ENCODE measurements at places on chromosomes 13 and 19.
A peak's percentile ranks its signal among the peaks of the same experiment; 100 is the strongest.

- no peak for DNase-seq
These were observed 80.9 kb downstream of the SPACA7 start for GRCh38 chr13:112457081-112457480.

DNA sequence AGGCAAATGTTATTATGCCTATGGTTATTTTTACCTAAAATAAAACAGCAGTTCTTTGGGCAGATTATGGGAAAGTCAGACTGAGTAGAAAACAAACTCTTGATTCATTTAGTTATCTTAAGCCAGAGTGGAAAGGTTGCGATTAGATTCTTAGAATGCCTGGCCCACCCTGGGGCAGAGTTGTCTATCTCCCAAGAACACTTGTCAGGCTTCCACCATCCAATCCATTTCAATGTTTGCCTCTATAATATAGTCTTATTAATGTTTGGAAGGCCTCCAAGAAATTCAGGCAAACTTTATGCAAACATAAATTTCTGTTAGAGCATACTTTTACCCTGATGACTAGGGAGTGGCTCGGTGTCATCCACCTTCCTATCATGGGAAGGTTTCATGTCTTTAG, 207.0 kb downstream of the SLITRK6 start:
- DNase-seq, result no peak

DNA sequence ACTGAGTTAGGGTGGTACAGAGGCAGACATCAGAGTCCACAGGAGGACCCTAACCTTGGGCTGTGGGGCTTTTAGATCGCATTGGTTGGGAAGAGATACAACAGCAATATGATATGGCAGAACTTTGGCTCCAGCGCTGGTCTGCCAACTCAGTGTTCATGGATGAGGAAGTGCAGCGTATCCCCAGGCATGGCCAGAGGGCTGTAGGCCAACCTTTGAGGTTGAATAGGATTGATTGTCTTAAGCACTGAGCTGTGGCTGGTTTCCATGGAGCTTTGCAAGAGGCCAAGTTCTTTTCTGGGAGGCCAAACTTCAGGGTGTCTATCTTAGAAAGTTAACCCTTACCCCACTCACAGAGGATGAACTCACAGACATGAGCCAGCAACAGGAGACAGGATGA, 144.1 kb upstream of the TMTC4 start:
- DNase-seq, result no peak

- DNase-seq, result no peak
These were observed 31.5 kb upstream of the PABPC3 start for GRCh38 chr13:25064396-25064795.

- DNase-seq, result no peak
These were observed 2.1 kb downstream of the ZIC5 start for GRCh38 chr13:99969453-99969918.

DNA sequence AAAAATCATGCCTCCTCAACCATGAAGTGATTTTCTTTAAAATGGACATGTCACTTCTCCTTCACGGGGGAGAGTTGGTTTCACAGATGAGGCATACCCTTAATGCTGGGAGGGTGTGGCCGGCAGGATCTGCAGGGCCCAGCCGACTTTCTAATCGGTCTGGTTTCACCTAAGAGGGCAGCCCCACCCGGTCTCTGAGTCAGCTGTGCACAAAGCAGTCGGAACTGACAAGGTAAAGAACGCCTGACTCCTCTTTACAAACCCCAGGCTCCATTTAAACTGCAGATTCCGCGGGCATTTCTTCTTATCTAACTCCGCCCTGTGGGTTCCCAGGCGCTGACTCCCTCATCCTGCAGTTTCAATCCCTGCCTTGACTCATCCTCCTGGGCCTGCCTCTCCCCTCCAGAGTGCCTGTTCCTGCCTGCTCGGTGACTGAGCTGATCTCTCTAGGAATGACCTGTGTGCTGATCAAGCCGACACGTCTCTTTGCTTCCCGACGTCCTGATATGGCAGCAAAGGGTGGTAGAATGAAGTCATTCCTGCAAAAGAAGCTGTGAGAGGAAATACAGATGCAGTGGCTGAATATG, 63.4 kb downstream of the EFNB2 start:
- peak; percentile 62 for DNase-seq

DNA sequence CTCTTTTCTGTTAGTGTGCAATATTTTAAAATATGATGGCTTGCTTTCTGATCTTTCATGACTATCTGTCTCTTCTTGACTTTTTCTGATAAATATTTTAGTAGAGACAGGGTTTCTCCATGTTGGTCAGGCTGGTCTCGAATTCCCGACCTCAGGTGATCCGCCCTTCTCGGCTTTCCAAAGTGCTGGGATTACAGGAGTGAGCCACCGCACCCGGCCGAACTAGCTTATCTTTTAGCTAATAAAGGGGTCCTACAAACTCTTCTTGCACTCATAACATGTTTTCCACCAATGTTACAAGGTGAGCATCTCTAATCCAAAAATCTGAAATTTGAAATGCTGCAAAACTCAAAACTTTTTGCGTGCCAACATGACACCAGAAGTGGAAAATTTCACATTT, 535.2 kb upstream of the PCDH20 start:
- no peak for DNase-seq

GRCh38 chr13:110407021-110407420, 99.9 kb downstream of the COL4A2 start:
- no peak for DNase-seq

- DNase-seq, result no peak
These were observed 77.4 kb upstream of the PCDH8 start for GRCh38 chr13:52925775-52926285.

DNA sequence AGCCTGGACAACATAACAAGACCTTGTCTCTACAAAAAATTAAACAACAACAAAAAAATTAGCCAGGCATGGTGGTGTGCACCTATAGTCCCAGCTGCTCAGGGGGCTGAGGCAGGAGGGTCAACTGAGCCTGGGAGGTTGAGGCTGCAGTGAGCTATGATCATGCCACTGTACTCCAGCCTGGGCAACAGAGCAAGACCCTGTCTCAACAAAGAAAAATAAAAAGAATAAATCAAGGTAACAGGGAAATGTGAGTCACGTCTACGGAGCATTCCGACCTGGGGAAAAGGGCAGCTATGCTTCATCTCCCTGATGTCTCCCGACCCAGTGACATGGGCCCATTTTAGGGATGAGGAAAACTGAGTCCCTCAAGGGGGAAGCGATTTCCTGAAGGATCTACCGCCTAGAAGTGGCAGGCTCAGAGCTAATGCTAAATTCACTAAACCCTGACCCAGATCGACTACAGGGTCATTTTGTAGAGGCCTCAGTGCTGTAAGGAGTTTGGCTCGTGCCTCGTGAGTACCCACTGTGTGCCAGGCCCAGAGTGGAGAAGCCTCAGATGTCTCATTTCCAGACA, 19.5 kb downstream of the PTPRS start:
- DNase-seq, result no peak

GRCh38 chr13:49315036-49315565, 67.4 kb downstream of the CDADC1 start:
- no peak for DNase-seq

DNA sequence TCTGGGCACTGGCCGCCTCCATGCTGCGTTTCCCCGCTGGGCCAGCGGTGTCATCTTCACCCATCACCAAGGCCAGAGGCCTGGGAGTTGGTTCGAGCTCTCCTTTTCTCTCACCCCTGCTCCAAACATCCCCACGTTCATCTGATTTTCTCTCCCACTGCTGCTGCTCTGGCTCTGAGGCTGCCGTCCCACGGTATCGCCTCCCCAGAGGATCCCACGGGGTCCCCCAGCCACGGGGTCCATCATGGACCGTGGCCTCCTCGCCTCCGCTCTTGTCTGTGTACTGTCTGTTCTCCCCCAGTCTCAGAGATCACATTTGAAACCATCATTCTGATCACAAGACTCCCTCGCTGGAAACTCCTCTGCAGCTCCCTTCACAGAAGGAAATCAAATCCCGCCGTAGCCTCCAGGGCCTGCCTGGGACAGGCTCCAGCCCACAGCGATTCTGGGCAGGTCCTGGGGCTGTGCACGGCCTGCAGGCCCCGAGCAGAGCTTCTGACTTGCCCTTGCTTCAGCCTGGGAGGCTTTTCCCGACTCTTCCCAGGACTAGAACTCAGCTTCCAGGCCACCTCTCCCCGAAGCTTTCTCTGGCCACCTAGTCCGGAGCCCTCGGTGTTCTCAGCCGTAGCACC, 64.2 kb downstream of the SOX1 start:
- DNase-seq, result no peak

GRCh38 chr13:109151255-109151654, 521.8 kb downstream of the MYO16 start:
- no peak for DNase-seq

DNA sequence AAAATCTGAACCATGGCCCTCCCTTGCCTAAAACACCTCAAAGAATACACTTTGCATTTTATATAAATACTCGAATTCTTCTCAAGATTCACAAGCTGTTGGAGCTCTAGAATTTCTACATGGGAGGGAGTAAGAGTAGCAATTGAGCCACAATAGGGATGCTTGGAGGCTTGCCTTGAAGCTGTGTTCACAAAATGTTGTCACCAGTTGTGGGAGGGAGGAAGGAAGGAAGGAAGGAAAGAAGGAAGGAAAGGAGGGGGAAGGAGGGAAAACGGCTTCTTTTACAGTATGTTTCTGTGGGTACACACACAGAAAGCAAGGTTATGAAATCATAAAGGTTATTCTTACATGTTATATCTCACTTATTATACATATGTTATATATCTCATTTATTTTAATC, 128.6 kb upstream of the PEG3 start:
- DNase-seq, result no peak

- DNase-seq, result no peak
These were observed 9.2 kb upstream of the RASL11A start for GRCh38 chr13:27261396-27261795.

DNA sequence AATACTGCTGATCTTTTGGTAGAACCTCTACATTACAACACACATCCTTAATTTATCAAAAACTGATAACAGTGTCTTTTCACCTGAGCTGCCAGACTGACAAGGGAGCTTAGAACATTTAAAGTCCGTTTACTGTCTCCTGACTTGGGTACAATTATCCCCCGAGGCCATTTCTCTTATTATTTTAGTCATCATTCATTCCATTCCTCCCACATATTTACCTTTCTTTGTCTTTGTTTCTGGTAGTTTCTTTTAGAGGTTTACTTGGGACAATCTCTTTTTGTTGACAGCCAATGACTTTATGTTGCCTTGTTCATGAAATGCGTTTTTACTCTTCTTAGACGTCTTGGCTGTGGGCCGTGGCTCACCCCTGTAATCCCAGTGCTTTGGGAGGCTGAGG, 186.9 kb downstream of the PCCA start:
- DNase-seq, result no peak

GRCh38 chr19:15149737-15150136, 42.5 kb downstream of the SYDE1 start:
- DNase-seq, result no peak

GRCh38 chr19:45498411-45499195, at the start of gene PPM1N:
PPM1N (plus strand) TSS chr19:45498443; CDS start chr19:45498473, 30 bp downstream.
- DNase-seq, result no peak

- DNase-seq, result no peak
These were observed 1526.9 kb downstream of the EFNB2 start for GRCh38 chr13:105008604-105009003.

DNA sequence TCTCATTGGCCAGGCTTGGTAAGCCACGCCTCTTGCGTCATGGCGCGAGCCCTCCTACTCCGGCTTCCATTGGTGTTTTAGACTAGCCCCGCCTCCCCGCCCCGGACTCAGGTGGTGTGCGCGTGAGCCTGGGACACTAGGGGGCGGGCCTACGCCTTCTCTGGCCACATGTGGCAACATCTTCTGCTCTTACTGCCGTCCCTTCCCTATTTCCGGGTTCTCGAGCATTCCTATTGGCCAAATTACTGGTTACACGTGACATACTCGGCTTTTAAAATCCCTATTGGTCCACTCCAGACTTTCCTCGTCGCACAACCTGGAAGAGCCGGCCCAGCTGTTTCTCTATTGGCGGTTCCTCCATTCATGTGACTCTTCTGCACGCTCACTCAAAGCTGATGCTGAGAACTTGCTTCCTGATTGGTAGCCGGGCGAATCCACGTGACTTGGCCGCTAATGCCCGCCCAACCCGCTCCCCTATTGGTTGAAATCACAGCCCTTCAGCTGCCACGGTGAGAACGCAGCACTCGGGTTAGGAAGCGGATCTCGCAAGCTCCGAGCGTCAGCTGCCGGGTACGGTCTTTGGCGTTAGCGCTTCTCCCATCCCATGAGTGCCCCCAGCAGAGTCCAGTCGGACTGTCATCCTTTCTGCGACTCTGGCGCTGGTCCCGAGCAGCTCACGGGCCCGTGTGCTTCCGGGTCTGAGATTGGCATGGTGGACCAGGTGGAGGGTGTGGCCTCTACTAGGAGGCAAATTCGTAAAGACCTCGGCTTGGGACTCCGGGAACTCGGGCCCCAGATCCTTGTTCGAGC, at the start of gene BLOC1S3:
BLOC1S3 (plus strand) TSS at position 523 of the 810 bp plus-strand sequence. CDS start 513 bp downstream, outside the sequence.
- peak; percentile 100 for DNase-seq

DNA sequence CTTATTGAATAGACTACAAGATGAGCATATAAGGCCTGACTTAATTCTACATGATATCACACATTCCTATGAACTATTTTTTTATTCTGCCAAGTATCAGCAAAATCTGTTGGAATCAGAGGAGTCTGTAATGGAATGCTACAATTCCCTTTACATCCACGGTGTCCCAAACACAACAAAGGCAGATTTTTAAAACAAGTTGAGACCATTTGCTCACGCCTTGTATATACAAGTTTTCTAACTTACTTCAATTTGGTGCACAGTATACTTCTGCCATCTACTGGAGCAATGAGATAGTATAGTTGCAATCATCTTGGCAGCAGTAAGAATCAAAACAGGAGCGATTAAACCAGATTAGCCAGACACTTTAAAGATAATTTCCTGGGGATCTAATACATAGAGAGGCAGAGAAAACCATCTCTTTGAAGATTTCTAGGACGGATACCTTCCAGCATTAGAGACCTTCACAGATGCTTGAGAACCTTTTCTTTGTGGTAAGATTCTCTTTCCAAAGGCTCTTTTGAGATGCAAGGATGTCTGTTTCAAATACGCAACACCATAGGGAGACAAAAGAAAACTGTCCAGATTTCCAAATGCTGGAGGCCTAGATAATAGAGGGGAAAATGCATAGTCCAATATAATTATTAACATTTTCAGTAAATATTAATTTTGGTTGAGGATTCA, 302.0 kb upstream of the MIR17HG start:
- no peak for DNase-seq

DNA sequence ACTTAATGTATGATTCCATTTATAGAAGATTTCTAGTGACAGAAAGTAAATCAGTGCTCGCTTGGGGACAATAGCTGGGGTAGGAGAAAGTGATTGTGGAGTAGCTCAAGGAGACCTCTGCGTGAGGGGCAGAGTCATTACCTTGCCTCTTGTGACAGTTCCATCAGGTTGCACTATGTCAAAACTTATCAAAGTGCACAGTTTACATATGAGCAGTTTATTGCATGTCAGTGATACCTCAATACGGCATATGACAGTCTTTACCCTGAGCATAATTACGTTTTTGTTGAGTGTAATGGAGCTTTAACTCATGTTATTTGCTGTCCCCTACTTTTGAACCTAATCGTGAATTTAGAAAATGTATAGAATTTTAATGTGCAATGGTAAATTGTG, 15.0 kb downstream of the ARHGEF7 start:
- DNase-seq, result no peak

DNA sequence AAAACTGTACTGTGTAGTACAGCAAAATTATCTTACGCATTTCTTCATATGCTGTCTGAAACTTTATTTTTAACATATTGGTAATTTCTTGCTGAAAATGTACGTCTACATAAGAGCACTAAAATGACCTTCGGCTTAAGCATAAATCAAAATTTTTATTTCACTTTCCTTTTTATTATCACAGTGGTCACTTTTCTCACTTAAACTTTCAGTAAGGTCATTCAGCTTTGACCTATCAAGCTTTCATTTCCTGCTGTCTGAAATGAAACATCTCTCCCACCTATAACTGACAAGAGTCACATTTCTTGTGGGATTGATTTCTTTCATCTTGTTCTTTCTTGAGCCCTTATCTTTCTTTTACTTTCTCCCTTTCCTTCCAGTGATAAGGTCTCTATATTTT, 2212.7 kb upstream of the PCDH20 start:
- DNase-seq, result no peak
